Caki2 (cell line): ENCODE measurements at places on chromosomes 1 and 21. TPM values are rescaled to one million over a fixed set of nuclear protein-coding genes. Genes with fewer than 3 reads are reported as not detected.
A peak's percentile ranks its signal among the peaks of the same experiment; 100 is the strongest.

- DNase-seq = no peak
These were observed 24.7 kb downstream of the MEF2D start for GRCh38 chr1:156475568-156476500.

DNA sequence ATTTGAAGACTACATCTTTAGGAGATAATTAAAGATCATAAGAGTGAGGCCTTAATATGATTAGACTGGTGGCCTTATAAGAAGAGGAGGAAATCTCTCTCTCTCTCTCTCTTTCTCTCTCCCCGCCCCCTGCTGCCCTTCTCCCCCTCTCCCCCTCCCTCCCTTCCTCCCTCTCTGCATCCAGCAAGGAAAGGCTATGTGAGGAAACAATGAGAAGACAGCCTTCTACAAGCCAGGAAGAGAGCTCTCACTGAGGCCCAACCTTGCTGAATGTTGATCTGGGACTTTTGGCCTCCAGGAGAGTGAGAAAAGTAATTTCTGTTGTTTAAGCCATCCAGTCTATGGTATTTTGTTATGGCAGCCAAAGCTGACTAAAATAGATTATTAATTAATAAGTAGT lies 21.6 kb downstream of the FOXD3 start:
- no peak for DNase-seq

DNA sequence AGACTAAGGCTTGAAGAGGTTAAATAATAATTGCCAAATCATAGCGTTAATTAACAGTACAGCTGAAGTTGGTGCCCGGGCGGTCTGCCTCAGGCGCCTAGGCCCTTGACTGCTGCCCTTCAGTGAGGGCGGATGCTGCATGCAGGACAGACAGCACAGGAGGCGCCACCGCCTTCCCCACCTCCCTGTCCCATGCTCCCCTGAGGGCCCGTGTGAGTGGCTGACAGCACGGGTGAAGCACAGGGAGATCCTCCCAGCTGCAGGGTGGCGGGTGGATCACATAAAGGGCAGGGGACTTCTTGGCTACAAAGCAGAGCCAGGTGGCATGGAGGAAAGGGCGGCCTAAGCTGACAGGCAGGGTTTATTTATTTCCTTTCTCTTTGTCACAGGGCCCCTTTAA lies 49.1 kb downstream of the DDX20 start:
- DNase-seq = no peak

DNA sequence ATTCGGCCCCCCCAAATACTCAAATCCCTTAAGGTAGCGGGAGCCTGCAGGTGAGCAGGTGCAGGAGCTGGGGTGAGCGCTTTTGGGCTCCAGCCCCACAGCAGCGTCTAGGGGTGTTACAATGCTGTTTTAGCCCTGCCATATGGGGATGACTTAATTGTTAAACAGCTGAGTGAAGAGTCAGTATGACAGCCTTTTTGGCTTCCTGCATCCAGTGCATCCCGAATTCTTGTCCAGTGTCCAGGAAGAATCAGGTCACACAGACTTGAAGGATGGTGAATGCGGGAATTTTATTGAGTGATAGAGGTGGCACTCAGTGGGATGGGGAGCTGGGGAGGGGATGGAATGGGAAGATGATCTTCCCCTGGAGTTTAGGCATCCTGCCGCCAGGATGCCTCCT lies 30.4 kb upstream of the HHAT start:
- DNase-seq = no peak

GRCh38 chr21:21762855-21763254 lies 764.6 kb downstream of the NCAM2 start:
- DNase-seq = no peak

- DNase-seq = no peak
These were observed 240.1 kb downstream of the RHOU start for GRCh38 chr1:228975238-228975907.

DNA sequence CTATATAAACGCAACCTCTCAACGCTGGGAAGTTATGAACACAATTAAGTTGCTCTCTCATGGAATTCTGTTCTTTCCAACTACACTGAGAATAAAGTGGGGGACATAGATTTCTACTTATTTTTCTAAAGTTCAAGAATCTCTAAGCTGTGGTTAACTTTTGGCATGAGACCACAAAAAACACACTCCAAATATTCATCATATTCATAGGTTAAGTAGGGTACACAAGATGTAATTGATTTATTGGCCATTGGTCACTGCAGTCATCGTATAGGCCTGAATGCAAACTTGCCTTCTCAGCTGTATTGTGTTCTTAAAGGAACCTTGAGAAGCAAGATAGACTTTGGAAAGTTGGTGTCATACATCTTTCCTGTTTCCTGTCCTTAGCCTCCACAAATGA lies 40.3 kb downstream of the PRRX1 start:
- no peak for DNase-seq

DNA sequence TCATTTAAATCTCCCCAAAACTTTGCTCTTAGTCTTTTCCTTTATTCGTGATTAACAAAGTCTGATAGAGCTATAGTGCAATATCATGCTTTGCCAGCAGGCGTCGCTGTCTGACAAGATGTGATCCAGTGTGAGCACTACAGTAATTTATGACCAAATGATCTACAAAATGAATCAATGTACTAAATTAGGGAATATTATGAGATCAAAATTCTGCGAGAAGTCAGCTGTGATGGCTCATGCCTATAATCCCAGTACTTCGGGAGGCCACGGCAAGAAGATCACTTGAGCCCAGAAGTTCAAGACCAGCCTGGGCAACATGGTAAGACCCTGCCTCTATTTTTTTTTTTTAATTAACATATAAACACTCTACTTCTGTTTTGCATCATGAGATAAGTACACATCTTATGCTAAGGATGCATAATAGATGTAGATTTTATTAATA lies 3.6 kb upstream of the SPSB1 start:
- peak; percentile 58 for DNase-seq

DNA sequence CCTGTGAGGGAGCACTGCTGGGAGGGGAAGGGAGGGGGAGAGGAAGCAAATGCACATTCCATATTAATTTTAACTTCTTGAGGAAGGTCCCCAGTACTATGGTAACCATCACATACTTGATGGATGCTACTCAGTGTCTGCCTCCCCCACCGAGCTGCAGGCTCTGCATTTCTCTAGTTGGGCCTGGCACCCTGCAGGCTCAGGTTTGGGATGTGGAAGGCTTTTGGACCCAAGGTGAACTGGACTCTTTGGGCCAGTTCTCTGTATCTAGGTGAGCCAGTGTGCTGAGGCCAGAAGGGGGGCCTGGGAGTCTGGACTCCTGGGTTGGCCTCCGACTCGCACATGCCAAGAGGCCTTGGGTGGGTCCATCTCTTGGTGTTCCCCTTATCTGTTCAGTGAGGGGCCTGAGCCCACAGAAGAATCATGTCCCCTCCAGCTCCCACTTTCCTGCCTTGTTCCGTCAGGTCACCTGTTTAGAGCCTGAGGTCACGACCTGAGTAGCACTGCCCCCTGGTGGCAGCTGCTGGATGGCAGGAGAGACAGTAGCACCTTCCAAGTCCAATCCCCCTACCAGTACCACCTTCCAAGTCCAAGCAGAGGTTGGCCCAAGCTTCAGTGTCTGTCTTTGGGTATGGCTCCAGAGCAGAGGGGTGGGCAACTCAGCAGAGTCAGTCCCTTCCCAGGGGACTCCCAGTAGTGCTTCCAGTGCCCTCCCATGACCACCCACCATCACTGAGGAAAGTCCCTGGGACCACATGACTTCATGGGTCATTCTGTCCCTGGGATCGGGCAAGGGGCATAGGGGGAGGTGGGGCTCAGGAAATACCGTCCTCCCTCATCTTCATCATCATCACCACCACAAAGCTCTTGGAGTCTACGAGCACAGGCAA lies 241.8 kb downstream of the TRABD2B start:
- no peak for DNase-seq

MYCL gene
- total RNA-seq = 0.81 and 1.0 TPM in 2 replicates

FMN2 gene
- total RNA-seq = 1.3 and 1.9 TPM in 2 replicates

NHLH2 gene
- not detected in 2 replicates for total RNA-seq

GPR37L1 gene
- total RNA-seq = not detected in 2 replicates

CELA3A gene
- total RNA-seq = not detected in 2 replicates

TDRD5 gene
- total RNA-seq = not detected in 2 replicates
